CD4-positive, alpha-beta T cell treated with Interleukin-12 subunit alpha and Interleukin-12 subunit beta, for 1 hour (primary cell): ENCODE measurements at places on chromosomes 7 and 10.

- DNase-seq = no peak
Observed at GRCh38 chr10:130018265-130018664, 54.2 kb upstream of the EBF3 start.

DNA sequence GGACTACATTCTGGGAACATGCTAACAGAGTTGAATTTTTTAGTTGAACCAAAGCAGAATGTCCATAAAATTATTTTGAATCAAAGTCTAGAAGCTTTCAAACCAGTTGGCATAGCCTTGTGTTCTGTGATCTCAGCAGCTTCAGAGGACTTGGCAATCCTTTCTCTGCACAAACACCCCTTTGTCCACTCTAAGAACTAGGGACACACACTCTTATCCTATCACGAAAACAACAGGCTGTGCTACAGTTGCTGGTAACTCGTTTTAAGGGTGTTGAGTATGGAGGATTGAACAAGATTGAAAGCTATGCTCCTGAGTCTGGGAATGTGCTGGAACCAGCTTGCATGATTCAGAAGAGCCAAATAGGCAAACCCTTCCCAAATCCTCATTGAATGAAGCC lies 76.4 kb upstream of the PRSS58 start:
- no peak for DNase-seq

GRCh38 chr7:150866932-150867564 lies 14.7 kb downstream of the AOC1 start:
- no peak for DNase-seq

DNA sequence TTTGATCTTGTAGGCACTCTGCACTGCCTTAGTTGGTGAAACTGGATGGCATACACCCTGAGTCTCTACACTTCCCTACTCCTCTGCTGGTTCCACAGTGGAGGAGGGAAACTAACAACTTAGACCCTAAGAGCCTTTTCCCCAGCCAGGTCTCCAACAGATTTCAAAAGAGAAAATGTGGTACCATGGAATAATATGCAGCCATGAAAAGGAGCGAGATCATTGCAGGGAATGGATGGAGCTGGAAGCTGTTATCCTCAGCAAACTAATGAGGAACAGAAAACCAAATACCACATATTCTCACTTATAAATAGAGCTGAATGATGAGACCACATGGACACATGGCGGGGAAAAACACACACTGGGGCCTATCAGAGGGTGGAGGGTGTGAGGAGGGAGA lies 36.3 kb upstream of the CCDC3 start:
- no peak for DNase-seq

- DNase-seq = no peak
Observed at GRCh38 chr10:99370993-99371392, 41.8 kb downstream of the CNNM1 start.
